Stimulated activated CD8-positive, alpha-beta memory T cell treated with anti-CD3 and anti-CD28 coated beads, Interleukin-7, amount 100 ng/mL, for 1 hour (primary cell): ENCODE measurements at places on chromosomes 7 and 10.

DNA sequence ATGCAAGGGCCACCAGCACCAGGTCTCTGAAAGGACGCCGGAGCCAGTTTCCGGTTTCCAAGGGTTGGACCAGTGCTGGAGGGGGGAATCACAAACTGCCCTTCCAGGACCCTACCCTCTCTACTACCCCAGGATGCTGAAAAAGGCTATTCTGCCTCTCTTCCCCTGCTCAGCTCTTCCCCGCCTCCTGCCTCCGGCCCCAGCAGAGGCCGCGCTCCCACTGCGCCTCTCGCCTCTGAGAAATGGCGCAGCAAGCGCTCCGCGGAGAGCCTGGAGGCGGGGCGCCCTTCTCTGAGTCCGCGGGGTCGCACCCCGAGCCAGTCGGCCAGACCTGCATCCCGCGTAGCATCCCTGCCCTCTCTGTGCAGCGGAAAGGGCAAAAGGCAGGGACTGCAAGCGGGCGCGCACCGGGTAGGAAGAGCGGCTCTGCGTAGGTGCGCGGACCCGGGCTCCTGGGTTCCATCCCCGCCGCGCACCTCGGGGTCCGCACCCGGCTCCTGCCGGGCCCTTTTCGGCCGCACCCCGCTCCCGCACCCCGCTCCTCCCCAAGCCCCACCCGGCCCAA lies 476 bp upstream of the RET start:
- no peak for DNase-seq

GRCh38 chr10:34966040-34966439 lies 124.1 kb downstream of the CUL2 start:
- DNase-seq, result no peak

- DNase-seq, result no peak
Observed at GRCh38 chr10:50260791-50261281, 9.5 kb upstream of the ASAH2 start.

GRCh38 chr10:50044941-50045664 lies 22.7 kb upstream of the WASHC2A start:
- DNase-seq, result no peak

GRCh38 chr7:93359520-93360198 lies 127.5 kb downstream of the VPS50 start:
- no peak for DNase-seq

DNA sequence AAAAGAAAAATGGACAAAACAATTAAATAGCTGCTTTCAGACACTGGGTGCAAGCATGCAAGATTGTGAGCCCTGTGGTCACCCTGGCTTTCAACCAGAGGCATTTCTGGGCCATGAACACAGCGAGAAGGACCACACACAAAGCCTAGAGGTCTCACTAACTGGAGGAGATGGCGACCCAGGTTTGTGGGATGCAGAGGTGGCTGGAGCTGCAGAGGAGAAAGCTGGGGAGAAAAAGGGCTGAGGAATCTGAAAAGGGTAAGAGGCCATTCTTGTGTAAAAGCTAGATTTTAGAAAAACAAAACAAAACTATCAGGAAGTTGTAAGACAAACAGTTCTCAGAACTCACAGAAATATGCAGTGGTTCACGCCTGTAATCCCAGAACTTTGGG lies 30.1 kb upstream of the PTPRN2 start:
- DNase-seq, result no peak

DNA sequence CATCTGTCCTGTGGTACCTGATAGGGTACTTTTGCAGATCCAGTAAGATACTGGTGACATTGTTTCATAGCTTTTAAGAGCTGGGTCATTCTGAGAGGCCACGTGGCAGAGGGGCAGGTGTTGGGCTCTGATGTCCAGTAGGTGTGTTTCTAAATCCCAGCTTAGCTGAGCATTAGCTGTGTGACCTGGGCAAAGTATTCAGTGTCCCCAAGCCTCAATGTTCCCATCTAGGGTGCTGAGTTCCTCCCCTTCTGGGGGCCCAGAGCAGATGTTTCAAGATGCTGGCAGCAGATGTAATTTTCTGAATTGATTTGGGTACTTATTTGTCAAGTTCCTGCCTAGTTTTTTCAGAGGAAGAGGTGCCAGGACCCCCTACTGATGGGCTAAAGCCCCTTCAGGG lies 52.9 kb downstream of the NEURL1 start:
- DNase-seq, result no peak

GRCh38 chr7:128459394-128459878 lies 3.8 kb downstream of the HILPDA start:
- DNase-seq, result peak; percentile 30

GRCh38 chr10:48361176-48361575 lies 54.7 kb downstream of the MAPK8 start:
- DNase-seq, result no peak

- no peak for DNase-seq
Observed at GRCh38 chr7:16399265-16399831, 22.0 kb downstream of the CRPPA start.

- DNase-seq, result no peak
Observed at GRCh38 chr7:66466081-66466600, 162.5 kb upstream of the KCTD7 start.

- no peak for DNase-seq
Observed at GRCh38 chr10:125442856-125443540, 240.0 kb downstream of the TEX36 start.

- no peak for DNase-seq
Observed at GRCh38 chr7:105268056-105268455, 120.7 kb downstream of the SRPK2 start.

DNA sequence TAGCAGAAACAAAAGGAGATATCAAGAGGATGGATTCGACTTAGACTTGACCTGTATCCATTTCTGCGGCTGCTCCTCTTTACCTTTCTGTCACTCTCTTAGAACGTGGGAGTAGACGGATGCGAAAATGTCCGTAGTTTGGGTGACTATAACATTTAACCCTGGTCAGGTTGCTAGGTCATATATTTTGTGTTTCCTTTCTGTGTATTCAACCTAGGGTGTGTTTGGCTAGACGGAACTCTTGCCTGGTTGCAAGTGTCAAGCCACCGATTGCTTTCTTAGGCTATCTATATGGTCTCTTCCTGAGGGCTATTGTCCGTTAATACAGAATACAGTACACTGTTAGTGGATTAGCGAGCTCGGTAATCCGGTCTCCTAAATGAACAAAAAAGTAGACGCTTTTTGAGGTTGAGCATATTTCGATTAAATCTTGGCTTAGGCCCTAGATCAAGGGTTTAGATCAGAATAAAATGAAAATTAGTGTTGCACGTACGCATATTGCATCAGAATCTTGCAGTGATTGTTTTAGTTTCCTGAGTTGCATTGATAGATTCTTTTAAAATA lies 1.2 kb downstream of the PTEN start:
- DNase-seq, result no peak

DNA sequence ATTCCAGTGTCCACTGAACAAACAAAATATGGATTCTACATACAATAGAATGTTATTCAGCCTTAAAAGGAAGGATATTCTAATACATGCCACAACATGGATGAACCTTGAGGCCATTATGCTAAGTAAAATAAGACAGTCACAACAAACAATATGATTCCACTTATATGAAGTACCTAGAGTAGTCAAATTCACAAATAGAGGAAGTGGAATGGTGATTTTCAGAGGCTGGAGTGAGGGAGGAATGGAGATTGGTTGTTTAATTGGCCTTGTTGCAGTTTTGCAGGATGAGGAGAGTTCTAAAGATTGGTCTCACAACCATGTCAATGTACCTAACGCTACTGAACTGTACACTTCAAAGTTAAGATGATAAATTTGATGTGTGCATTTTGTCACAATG lies 119.6 kb downstream of the CHN2 start:
- no peak for DNase-seq

GRCh38 chr7:29988424-29989256 lies 961 bp downstream of the SCRN1 start:
- DNase-seq, result no peak

GRCh38 chr7:140235114-140235513 lies 58.3 kb upstream of the KDM7A start:
- no peak for DNase-seq

GRCh38 chr7:5501465-5501864 lies 77.8 kb upstream of the TNRC18 start:
- no peak for DNase-seq

DNA sequence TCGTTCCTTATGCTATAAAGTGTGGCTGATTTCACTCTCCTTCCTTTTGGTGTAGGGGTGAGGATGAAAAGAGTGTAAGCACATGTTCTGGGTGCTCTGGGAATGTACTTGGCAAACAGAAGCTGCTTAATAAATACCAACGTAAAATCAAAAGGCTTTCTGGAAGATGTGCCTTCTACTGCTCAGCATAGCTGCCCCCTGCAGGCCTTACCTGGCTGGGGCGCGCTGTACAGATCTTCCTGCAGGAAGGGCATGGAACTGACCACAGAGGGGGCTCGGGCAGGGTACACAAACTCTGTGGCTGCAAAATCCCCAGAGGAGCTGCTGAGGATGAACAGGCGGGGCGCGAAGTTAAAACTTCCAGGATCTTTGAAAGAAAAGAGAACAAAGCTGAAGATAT lies 169.4 kb downstream of the SVIL start:
- no peak for DNase-seq

- no peak for DNase-seq
Observed at GRCh38 chr10:33085313-33085833, 127.3 kb upstream of the ITGB1 start.

DNA sequence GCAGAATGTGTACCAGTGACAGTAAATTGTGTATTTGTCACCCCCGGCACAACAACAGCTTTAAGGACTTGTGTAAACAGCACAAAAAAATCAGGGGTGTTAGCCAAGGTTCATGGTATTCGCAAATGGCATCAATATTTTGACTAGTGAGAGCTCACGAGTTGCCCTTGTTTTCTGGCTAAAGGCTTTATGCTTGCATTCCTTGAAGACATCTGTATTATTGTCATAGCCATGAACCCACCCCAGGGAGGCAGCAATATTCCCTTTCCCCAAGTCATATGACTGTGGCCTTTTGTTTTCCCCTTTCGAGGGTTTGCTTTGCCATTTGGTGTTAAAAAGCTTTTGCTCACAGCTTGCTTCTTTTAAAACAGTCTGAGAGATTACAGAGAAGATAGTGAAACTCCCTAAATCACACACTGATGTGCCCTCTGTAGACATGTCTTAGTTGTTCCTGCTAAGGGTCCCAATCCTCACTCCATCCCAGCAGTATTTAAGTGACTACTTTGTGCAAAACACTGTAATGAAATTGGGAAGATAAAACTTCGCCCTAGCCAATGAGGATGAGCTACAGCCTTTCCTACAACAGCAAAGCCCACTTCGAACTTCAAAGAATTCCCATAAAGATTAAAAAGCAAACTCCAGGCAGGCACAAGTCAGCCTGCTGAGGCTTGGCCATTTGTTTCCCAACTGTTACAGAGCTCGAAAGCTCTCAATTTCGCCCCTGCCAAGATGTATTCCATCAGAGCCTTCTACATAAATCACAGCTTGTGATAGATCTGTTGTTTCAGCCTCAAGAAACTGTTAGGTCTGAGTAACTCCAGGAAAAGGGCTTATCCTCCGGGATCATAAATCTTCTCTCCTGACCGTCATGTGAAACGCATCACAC lies 172.3 kb downstream of the ADAM12 start:
- DNase-seq, result no peak

DNA sequence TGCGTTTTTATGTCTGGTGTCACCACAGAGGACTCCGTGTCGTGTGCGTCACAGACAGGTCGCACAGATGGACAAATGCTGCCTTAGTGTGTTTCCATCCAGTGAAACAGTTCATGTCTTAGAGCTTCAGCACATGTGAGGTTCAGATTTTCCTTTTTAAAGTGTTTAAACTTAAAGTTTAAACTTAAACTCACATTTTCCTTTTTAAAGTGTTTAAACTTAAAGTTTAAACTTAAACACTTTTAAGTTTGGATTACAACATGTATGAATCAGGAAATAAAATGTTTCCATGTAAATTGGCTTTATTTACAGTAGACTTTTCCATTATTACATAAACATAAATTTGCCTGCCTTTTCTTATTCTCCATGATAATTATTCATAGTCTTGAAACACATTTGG lies 67.3 kb downstream of the INSYN2A start:
- DNase-seq, result no peak
